AG04450 (cell line): ENCODE measurements at places on chromosomes 13 and 19.

- no peak for DNase-seq
These were observed 255.4 kb downstream of the NDFIP2 start for GRCh38 chr13:79736356-79736755.

GRCh38 chr13:44420376-44421220, 47.0 kb downstream of the SERP2 start:
- no peak for DNase-seq

GRCh38 chr19:23774106-23774505, 15.4 kb upstream of the ZNF681 start:
- no peak for DNase-seq

DNA sequence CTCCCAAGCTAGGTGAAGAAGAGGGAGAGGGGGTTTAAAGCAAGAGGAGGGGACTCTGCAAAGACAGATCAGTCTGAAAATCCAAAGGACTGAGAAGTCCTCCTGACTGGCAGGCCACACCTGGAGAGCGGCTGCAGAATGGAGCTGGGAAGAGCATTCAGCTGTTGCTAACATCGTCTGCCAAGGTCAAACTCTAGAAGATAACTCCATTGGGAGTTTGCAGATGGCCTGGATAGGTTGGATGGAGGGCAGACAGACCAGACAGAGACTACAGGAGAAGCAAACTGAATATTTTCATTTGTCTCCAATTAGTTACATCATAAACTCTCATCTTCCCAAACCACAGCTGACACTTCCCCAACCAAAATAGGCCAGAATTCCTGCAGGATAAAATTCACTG, 19.9 kb upstream of the SHISA2 start:
- DNase-seq, result no peak

DNA sequence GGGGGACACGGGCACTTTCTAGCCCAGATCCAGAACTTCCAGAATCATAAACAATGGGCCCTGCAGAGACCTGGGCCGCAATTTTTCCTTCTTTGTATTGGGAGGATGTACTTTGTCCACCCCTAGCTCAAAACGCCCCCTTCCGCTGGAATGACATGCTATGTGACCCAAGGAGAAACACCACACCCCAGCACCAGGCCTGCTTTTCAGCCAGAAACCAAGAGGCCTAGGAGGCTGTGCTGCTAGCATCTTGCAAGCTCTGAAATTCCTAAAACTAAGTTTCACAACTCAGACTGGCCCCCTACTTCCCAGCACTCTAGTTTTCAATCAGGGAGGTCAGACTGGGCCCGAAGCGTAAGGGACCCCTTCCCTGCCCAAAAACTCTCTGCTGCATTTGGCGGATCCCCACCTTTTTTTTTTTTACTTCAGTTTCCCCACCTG, 538 bp downstream of the LSM4 start:
- no peak for DNase-seq

DNA sequence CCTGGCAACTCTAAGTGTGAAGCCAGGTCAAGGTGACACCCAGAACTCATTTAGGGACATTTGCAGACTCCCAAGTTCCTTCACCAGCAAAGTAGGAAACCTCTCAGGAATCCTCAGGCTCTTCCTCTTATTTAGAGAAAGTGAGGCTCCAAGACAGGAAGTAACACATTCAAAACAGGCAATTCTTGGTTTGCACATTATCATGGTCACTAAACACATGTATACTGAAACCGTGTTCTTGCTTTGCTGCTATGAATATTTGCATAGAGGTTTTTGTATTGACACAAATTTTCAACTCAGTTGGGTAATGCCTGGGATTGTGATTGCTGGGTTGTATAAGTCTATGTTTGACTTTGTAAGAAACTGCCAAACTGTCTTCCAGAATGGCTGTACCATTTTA, 13.2 kb upstream of the URI1 start:
- no peak for DNase-seq

GRCh38 chr19:34969721-34970120, 5.7 kb upstream of the ZNF792 start:
- no peak for DNase-seq

GRCh38 chr13:90565985-90566713, 781.3 kb upstream of the MIR17HG start:
- no peak for DNase-seq

DNA sequence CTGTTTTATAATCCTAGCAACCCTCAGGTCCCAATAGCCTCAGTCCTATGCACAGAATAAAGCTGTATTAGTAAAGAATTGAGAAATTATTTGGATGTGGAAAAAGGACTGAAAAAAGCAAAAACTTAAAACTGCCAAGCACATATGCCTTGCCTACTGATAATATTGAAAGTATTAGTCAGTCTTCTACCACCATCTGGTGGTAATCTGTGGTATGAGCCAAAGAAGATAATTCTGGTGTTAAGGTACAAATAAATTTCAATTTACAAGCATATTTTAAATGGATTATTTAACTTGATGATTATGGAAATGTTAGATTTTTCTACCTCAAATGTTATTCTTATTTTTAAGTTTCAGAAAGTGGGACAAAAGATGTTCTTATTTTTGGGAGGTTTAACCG, 460.3 kb upstream of the KLHL1 start:
- no peak for DNase-seq

GRCh38 chr19:15684828-15685227, 11.9 kb downstream of the CYP4F12 start:
- no peak for DNase-seq

DNA sequence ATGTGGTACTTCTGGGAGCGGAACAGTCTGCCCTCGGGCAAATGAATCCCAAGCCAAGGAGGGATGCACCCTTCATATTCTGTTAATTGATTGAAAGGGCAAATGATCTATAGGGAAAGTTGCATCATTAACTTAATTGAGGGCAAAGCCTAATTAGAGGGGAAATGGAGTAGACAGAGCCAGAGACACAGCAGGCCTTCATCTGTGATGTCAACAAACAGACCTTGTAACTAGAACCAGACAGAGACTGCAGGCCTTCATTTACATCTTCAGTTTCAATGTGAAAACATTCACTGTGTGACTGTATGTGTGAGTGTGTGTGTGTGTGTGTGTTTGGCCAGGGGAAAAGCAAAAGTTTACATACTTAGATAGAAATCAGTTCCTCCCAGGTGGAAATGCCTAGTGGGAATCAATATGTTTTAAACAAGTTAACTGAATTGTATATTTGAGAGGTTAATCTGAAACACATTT, 126.4 kb downstream of the SPRY2 start:
- DNase-seq, result peak; percentile 6

- DNase-seq, result no peak
These were observed 95.2 kb downstream of the FRY start for GRCh38 chr13:32126756-32127155.

GRCh38 chr13:94335761-94336526, 143.5 kb downstream of the DCT start:
- DNase-seq, result no peak

DNA sequence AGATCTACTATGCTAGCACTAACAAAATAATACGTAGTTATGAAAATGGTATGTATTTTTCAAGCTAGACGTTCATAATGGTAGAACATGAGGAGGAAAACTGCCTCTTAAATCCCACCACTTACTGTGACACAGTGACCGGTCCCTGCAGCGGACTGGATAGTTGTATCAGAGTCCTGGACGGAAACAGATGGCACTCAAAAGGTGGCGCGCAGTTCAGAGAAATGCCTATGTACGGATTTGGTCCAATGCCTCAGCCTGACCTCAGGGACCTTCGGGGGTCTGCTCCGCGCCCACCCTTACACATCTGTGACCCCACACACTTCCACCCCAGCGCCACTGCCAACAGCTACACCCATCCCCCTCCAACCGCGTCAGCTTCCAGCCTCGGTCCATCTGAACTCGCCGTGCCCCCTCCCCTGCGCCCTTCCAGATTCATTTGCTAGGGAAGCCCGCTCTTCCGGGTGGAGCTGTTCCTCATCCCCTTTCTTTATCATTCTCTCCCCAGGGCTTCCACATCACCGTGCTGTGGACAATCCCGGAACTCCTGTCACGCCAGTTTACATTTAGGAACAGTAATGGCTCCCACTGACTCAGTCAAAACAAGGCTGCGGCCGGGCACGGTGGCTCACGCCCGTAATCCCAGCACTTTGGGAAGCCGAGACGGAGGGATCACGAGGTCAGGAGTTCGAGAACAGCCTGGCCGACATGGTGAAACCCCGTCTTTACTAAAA, 792 bp upstream of the LENG8 start:
- peak; percentile 29 for DNase-seq

- DNase-seq, result no peak
These were observed 1.9 kb downstream of the CDC42EP5 start for GRCh38 chr19:54470991-54471782.

- no peak for DNase-seq
These were observed 12.7 kb upstream of the HNRNPL start for GRCh38 chr19:38862321-38863059.

DNA sequence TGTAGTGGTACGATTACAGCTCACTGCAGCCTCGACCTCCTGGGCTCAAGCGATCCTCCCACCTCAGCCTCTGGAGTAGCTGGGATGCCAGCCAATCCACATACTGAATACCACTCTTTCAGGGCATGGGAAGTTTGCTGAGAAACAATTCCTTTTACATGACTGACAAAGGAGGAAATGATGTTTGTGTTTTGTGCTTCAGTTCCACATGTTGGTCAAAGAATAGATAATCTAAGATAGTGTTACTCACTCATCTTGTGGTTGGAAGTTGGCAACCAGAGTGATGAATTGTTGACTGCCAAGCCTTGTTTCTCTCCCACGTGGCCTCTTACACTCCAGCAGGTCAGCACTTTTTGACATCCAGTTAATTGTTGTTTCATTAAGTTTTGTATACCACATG, 7.6 kb downstream of the MBD3L2B start:
- DNase-seq, result no peak

DNA sequence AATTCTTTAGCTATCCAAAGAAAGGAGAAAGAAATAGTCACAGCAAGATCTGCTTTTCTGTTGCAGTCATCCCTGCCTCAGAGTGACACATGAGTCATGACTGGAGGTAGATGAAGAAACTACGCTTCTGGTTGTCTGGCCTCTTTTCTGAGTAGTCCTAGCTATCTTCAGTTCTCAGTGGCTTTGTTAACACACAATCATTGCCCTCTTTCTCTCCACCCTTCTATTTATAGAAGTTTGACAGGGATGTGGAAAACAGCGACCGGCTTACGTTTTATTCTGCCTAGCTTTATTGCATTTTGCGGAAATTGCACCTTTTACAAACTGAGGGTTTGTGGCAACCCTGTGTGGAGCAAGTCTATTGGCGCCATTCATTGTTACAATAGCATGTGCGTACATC, 26.7 kb downstream of the SPATA13 start:
- no peak for DNase-seq

GRCh38 chr19:38210458-38210987, 13.5 kb downstream of the DPF1 start:
- no peak for DNase-seq

GRCh38 chr19:11506101-11506555, 489 bp upstream of the ZNF653 start:
- DNase-seq, result no peak

DNA sequence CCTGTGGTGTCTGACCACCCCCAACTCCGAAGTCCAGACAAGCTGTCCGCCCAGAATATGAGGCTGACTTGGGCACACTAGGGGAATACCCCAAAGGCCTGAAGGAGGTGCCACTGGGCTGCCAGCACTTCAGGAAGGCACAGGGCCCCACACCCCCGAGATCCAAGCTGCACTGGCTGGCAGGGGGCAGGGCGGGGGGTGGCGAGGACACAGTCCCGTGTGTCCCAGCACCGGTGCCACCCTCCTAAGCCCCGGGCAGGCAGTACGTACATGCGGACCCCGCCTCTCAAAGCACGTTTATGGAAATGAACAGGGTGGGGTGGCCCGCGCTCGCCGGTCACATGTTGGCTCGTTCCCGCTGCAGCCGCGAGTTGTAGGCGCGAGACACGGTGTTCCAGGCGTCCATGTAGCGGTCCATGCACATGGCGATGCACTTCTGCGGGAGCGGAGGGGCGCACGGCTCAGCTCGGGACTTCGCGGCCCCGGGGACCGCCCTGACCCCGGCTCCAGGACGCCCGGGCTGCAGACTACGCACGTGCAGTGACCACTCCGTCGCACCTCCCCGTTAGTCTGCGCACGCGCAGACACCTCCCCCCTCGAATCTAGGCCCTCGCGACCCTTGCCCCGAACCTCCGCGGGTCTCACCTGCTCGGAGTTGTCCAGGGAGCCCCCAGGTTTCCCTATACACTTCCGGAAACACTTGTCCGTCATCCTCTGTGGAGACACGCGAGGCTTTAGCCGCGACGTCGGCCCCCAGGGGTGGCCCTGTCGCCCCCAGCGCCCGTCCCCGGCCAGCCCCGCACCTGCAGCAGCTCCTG, 566 bp downstream of the TIMM13 start:
- no peak for DNase-seq

- DNase-seq, result no peak
These were observed 46.2 kb downstream of the GATAD2A start for GRCh38 chr19:19451429-19452242.

DNA sequence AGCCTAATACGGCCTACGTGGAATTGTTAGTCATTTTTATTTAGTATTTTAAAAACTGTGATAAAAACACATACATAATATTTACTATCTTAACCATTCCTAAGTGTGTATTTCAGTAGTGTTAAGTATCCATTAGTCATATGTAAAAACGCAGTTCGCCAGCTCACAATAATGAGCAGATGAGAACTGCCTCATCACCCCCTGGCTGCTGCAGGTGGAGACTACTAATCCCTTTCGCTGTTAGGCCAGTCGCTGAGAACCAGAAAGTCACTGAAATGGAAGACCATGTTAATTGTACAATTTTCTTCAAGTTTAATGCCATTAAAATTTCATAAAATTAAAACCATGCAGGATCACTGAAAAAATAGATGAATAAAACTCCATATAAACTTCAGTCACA, 1.6 kb downstream of the ESD start:
- DNase-seq, result no peak

DNA sequence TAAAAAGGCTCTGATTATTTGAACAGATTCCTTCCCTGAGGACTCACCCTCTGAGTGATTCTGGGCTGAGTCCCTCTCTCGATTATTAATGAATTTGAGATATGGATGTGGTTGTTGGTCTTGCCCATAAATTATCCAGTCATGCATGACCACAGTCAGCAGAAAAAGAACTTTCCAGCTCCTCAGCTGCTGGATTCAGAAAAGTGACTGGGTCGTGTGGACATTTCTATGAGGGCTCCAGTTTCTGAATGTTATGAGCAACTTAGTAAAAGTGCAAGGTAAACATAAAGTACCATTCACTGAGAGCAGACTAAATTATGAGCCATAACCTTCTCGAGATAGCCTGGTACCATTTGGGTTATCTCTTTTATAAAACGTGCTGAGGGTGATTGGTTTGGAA, 100.1 kb upstream of the CLDN10 start:
- DNase-seq, result no peak

DNA sequence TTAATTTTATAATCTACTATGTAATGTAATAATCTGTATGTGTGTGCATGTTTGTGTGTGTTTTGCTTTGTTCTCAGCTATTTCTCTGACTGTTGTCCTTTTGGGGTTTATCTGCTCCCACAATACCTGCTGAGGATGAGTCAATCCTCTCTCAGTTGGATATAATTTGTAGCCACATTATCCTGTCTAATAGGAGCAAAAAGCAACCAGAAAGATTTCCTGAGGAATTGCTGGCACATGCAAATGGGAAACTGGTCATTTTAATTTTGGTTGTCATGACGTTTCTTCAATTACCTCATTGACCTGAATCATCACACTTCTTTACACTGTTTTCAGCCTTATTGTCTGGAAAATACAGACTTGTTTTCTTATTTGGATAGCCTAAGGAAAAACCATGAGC, 488.4 kb downstream of the KLF5 start:
- DNase-seq, result no peak

- DNase-seq, result no peak
These were observed 90.9 kb upstream of the ZNF507 start for GRCh38 chr19:32254509-32254890.

- no peak for DNase-seq
These were observed 83.9 kb upstream of the TSC22D1 start for GRCh38 chr13:44660050-44660449.
